ENCODE measurements at places on chromosomes 11 and 22.

- no peak for DNase-seq
These were observed 7.8 kb downstream of the UNC93B1 start for GRCh38 chr11:67996051-67996450.

GRCh38 chr11:18111005-18111404 is 5.1 kb upstream of the SAAL1 start:
- DNase-seq = no peak

GRCh38 chr11:35850191-35850590 is 93.7 kb upstream of the LDLRAD3 start:
- no peak for DNase-seq

DNA sequence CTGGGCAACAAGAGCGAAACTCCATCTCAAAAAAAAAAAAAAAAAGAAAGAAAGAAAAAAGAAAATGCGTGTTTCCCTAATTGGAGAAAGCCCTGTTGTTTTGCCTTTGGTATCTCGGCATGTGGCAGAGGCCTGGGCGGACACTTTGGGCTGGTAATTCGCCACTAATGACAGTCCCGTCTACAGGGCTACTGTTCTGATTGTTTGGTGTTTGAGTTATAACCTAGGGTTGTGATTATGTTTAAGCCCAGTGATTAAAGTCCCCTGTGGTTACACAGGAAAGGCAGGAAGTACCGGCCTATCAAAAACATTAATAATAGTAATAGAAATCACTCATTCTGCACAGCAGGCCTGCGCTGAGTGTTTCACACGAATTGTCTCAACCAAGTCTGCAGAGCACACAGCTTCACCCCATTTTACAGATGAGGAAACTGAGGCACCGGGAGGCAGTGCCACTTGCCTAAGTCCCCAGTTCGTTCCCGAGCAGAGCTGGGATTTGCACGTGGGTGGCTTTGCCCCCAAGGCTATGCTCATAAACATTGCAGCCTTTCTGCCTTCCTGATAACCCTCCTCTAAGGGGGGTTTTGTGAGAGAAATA is 39.1 kb upstream of the GRAMD4 start:
- no peak for DNase-seq

GRCh38 chr11:130798801-130799200 is 117.5 kb downstream of the SNX19 start:
- DNase-seq = no peak

- DNase-seq = no peak
These were observed 39.6 kb downstream of the PAMR1 start for GRCh38 chr11:35485656-35486322.

- DNase-seq = no peak
These were observed 144.6 kb downstream of the WT1 start for GRCh38 chr11:32290783-32291182.

DNA sequence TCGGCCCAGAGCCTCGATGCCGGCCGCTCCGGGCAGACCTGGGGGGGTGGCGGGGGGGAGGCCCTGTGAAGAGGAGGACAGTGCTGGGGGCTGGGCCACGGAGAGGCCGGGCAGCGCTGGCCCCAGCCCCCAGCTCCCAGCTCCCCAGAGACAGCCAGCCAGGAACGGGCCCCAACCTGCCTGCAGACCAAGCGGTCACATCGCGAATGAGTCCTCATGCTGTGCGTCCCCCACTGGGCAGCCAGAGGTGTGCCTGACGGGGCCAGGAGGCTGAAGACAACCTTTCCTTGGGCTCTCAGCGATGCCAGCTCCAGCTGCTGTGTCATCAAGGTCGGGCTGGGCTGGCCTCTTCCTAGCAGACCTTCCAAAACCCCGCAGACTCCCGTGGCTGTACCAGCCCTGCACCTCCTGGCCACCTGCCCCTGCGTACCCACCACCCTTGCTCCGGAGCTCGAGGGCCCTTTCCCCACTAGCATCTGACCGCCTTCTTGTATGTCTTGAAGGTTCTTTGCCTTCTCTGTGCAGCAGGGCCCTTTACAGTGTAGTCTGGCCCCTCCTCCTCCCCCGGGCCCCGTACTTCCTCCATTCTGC is 88.4 kb downstream of the CDKN1C start:
- DNase-seq = no peak

- no peak for DNase-seq
These were observed 710 bp upstream of the DGCR2 start for GRCh38 chr22:19122752-19123492.

- no peak for DNase-seq
These were observed 131.2 kb downstream of the BUD13 start for GRCh38 chr11:116641561-116642045.

GRCh38 chr11:18727479-18728236 is 1.7 kb upstream of the IGSF22 start:
- no peak for DNase-seq

GRCh38 chr11:93967944-93968343 is 53.2 kb upstream of the HEPHL1 start:
- DNase-seq = no peak

- DNase-seq = peak; percentile 84
These were observed 30.5 kb upstream of the GCAT start for GRCh38 chr22:37777122-37777687.

GRCh38 chr22:38831166-38831945 is 12.5 kb downstream of the NPTXR start:
- DNase-seq = peak; percentile 14

DNA sequence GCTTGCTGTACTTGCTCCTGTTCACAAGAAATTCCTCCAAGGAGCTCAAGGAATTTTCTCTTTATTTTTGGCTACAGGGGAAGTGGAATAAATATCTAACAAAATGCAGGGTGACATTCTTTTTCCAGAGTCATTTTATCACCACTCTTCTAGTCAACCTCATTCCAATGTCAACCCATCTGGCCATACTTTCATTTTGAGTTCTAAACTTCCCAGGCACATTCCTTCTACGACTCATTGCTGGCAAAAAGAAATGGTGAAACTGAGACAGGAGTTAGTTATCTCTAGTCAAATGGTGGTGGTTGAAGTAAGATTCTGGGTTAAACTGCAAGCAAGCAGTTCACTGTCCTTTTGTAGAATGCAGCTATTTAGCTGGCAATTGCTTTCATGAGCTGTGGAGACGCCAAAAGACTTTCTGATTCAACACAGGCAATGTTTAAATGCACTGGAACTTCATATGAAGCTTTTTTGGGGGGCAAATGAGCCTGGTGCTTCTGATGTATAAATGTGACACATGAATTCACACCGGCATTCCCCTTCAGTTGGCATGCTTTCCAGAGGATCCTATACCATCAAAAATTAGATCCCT is 304.6 kb downstream of the CADM1 start:
- no peak for DNase-seq

DNA sequence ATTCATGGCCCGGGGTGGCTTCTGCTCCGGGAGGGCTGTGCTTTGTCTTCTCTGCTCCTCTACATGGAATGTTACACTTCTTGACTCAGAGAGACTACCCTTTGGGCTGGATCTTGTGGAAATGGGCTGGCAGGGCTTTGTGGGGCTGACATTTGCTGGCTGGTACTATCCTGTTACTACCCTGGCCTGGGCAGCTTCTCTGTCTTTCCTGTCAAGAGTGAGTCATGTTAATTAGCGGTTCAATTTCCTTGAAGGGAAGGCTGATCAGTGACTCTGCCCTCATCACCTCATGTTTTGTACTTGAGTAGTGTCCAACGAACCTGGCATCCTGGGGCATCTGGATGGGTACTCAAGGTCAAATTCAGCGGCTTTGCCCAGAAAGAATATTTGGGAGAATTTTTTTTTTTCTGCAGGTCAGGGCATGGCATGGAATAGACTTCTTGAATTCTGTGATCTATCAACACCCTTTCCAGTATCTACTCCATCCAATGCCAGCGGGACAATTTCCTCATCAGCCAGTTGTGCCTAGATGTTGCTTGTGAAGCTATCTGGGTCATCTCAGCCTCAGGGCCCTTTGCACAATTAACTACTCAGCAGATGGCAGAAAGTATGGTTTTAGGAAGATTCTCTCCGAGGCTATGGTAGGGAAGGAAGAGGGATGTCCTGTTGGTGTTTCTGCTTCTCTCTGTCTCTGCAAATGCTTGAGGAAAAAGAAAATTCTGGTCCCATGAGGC is 140.5 kb upstream of the PLET1 start:
- DNase-seq = no peak

DNA sequence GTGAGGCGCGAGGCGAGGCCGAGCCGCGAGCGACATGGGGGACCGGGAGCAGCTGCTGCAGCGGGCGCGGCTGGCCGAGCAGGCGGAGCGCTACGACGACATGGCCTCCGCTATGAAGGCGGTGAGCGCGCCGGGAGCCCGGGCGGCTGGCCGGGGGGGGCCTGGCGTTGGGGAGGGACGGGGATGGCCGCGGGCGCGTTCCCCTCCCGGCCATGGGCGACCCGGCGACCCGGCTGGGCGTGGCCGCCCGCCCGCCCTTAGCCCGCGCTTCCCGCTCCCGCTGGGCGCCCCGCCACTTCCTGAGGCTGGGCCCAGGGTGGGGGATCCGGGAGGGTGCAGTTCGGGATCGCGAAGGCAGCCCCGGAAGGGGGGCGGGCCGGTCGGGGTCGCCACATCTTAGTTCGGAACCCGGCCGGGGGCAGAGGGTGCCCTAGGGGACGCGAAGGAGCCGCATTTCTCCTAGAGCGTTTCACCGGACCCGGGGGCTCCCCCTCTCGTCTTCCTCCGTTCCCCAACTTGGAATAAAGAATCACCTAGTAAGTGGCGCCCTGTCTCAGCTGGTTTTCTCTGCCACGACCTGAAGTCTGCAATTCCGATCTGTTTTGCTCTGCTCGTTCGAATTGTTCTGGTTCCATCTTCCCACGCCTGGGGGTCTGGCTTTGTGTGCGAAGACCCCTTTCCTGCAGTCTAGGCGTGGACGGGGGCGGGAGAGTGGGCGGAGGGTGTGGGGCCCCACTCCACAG is 536 bp downstream of the YWHAH start:
- no peak for DNase-seq

GRCh38 chr22:28365371-28365770 is 314.3 kb downstream of the TTC28 start:
- no peak for DNase-seq

GRCh38 chr11:93663021-93663420 is 1.5 kb downstream of the CEP295 start:
- no peak for DNase-seq

DNA sequence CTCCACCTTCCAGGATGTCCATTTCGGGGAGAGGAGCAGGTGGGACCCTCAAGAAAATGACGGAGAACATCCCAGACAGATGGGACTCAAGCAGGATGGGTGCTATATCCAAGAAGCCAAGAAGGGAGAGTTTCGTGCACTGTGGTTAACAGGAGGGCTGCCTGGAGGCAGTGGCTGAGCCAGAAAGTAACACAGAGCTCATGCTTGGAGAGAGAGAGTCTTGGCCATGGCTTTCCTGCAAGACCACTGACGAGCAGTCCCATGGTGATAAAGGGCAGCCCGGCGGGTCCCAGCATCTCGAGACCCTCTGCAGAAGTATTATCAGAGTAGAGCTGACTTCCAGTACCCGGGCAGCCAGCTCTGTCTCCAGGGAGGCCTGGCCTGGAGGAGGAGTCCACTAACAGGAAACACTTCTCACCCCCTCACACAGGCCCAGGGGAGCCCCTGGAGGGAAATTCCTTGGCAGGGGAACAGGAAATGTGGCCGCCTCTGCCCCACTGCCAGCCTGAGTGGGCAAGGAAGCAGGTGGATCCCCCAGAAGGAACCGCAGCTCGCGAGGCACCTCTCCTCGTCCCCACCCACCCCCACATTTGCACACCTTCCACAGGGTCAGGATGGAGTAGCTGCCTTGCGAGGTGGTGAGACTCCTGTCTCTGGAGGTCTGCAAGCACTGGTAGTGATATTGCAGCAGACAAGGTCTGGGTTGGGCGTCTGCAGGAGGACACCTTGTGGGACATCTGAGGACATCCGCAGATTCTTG is 32.2 kb downstream of the CYTH4 start:
- no peak for DNase-seq

DNA sequence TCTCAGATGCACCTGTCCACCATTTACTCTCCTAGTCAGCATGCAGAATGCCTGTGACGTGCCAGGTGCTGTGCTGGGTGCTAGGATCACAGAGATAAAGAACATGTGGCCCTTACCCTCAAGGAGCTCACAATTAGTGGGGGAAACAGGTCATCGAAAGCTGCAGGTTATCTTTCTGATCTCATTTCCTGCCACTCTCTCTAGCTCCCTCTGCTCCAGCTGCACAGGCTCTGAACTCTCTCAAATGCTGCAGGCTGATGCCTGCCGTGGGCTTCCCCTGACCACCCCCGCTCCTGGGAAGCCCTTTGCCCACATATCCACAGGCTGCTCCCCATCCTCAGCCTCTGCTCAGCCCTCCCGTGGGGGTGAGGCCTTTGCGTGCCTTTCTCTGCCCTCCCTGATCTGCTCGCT is 29.6 kb downstream of the SHANK3 start:
- no peak for DNase-seq

GRCh38 chr11:44346983-44347382 is 37.0 kb upstream of the ALX4 start:
- no peak for DNase-seq

- DNase-seq = no peak
These were observed 27.1 kb downstream of the TSKU start for GRCh38 chr11:76810151-76810853.

GRCh38 chr11:90204832-90205646 is 17.8 kb downstream of the CHORDC1 start:
- no peak for DNase-seq

- DNase-seq = peak; percentile 8
These were observed 52.5 kb downstream of the TRIM44 start for GRCh38 chr11:35714882-35715627.

DNA sequence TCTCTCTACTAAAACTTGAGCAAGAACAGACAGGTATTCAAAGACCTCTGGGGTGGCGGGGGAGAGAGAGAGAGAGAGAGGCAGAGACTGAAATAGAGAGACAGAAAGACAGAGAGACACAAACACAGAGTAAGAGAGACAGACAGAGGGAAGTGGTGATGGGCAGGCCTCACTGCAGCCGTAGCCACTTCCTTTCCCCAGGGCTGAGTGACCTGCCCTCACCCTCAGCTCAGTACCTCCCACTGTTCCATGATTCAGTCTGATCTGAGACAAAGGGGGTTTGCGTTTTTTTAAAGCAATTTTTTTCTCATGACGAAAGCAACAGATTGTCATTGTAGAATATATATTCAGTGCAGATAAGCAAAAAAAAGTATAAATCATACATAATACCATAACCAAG is 607.9 kb upstream of the B3GAT1 start:
- no peak for DNase-seq

DNA sequence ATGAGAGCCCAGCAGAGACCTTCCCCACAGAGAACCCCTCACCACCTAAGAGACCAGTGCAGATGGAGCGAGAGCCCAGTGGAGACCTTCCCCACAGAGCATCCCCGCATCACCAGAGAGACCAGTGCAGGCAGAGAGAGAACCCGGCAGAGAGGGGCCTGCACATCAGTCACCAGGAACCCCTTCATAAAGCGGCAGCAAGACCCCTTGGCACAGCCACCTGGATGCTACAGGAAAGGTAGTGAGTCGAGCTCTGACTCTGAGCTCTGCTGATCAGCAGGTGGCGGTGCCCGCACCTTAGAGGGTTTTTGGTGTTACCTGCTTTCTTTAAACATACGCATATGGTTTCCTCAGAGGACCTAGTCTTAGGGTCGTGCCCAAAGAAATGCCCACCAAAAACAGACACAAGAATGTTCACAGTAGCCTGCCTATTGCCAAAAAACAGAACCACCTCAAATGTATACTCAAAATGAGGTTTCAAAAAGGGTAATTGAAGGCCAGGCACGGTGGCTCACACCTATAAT is 678.7 kb downstream of the BRD1 start:
- no peak for DNase-seq
